ENCODE measurements at places on chromosomes 4 and X. TPM values are rescaled to one million over a fixed set of nuclear protein-coding genes. Genes with fewer than 3 reads are reported as not detected.

The SH3TC1 gene
- 13.6 TPM for total RNA-seq

GRCh38 chrX:111005166-111005565, 90.8 kb upstream of the PAK3 start:
- DNase-seq: no peak

GRCh38 chr4:175614890-175615289, 197.2 kb downstream of the GPM6A start:
- no peak for DNase-seq

- DNase-seq: no peak
These were observed 44.8 kb upstream of the HERC6 start for GRCh38 chr4:88333741-88334405.

- no peak for DNase-seq
These were observed 4.6 kb upstream of the TLR2 start for GRCh38 chr4:153679486-153679885.

DNA sequence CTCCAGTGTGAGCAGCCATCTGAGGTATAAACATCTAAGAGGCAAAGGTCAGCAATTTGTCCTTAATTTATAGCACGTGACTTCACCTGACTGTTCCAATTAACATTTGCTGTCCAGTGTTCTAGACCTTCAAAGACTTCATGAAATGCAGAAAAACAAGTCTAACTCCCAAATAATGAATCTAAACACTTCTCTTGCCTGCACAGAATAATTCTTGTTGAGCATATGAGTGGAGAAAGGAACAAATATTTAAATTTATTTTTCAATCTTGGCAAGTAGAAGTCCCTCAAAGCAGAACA, 12.0 kb downstream of the RFC1 start:
- no peak for DNase-seq

The TMEM35A gene
- 1.4 TPM for total RNA-seq

The NHS gene
- 2.1 TPM for total RNA-seq
